Upper lobe of left lung (tissue), 6 donors: ENCODE measurements at places on chromosomes 11 and 22. TPM values are rescaled to one million over a fixed set of nuclear protein-coding genes. Genes with fewer than 3 reads are reported as not detected.

GRCh38 chr22:45868571-45869339 lies 108.2 kb downstream of the WNT7B start:
- DNase-seq = no peak

Gene SPDYC
- not detected for total RNA-seq

DNA sequence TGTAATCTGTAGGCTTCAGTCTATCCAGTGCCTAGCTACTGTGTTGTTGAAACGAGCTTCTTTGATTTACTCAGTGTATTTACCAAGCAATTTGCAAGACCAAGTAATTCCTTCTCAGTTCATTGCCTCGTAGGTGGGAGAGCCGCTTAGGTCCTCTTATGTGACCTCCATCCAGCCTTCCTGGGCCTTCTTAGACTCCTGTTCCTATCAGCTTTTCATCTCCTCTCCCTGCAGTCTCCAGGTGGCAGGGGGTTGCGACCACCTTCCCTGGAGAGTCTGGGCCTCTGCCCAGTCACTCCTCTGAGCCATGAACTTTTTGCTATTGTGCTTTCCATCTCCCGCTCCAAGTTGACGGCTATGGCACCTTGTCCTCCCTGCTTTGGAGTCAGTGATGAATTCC lies 251.8 kb downstream of the KIRREL3 start:
- no peak for DNase-seq

Gene CD3G
- total RNA-seq = 2.5 TPM

GRCh38 chr22:38849811-38850210 lies 6.0 kb upstream of the NPTXR start:
- DNase-seq = peak; percentile 17

- DNase-seq = no peak
Measured at GRCh38 chr11:116851626-116852025, 14.2 kb upstream of the APOA1 start.

Gene TIGD3
- 0.51 TPM for total RNA-seq
